ENCODE measurements at places on chromosomes 12 and 14.

GRCh38 chr12:45050751-45051571 is at the start of gene DBX2:
Gene DBX2 (minus strand): TSS chr12:45051099. CDS start chr12:45050927, 172 bp downstream.
- no peak for DNase-seq

GRCh38 chr12:67917811-67918210 is 71.4 kb upstream of the IFNG-AS1 start:
- no peak for DNase-seq

DNA sequence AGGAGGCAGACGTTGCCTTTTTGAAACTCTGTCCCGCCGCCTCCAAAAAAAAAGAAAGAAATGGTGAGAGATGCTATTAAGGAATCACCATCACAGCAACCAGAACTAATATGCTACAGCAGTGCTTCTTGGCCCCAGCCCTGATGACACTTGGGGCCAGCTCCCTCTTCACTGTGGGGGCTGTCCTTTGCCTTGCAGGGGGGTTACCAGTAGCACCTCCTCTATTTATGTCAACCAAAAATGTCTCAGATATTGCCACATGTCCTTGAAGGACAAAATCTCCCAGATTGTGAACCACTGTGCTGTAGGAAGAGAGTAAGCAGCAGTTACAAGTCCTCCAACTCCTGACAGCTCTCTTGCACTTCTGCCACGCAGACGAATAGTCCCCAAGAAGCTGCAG is 76.4 kb downstream of the LRRC74A start:
- DNase-seq = no peak

GRCh38 chr14:51999084-51999483 is 9.7 kb downstream of the RTRAF start:
- DNase-seq = no peak

- no peak for DNase-seq
These were observed 138.5 kb downstream of the SLC16A7 start for GRCh38 chr12:59734371-59734770.

DNA sequence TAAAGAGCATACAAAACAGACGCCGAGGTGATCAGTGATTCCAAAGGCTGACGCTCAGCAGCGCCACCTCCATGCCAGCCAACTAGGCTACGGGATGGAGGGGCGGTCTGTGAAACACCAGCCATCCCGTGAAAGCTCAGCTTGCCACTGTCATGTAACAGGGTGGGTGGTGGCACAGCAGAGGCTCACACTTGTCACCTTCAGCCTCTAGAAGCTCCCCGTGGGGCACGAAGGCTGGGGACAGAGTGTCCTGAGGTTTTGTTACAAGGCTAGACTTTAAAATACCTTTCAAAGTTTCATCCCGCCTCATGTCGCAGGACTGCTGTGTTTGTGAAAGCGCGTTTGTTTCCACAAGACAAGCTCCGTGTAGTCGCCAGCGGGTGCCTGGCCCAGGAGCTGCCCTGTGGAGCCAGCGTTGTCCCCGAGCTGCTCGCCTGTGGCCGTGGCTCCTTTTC is 20.7 kb downstream of the XRCC3 start:
- DNase-seq = no peak

DNA sequence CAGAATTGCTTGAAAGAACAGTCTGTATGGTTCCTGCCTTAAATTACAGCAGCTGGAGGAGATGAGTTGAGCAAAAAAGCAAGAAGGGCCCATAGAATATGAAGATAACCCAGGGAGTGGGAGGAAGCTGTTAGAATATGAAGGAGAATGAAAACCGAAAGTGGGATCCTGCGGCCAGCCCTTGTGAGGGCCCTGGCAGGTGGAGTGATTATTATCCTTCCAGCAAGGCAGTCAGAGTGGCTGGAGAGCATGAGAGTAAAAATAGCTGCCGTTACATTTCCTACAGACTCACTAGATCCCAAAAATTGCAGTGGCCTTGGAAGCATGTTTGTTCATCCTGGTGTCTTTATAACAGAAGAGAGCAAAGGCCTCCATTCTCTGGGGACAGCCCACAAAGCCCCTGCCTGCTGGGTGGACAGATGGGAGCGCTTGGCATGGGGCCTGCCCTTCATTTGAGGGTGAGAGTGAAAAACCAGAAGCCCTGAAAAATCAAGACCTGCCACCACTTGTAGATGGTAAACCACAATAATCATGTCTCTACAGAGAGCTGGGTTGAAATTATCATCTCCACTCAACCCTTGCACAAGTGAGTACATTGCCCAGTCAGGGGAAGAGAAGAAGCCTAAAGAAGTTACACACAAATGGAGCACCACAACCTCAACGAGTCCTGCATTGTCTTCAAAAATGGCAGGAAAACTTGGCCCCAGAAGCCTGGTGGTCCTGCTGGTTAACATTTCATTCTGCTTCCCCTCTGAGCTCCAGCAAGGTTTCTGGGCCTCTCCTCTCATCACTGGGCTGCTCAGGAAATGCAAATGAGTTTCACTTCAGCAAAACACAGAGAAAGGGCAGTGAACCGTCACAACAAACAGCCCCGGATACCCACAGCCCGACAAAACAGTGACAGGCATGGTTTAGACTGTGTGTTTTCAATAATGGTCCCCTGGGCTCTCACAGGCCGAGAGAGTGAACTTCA is 20.5 kb downstream of the ZDHHC22 start:
- no peak for DNase-seq

- DNase-seq = no peak
These were observed 10.7 kb upstream of the ATP2A2 start for GRCh38 chr12:110270125-110270962.

DNA sequence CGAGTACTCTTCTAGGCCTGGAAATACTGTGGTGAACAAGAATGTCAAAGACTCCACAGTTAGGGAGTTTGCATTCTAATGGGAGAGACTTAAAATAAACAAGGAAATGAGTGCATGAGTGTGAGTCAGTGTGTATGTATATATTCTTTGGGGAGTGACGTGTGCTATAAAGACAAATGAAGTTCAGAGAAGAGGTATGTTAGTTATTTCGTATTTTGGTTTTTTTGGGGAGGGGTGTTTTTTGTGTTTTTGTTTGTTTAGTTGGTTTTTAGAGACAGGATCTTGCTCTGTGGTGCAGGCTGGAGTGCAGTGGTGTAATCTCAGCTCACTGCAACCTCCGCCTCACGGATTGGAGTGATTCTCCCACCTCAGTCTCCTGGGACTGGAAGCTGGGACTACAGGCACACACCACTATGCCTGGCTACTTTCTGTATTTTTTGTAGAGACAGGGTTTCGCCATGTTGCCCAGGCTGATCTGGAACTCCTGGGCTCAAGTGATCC is 74.3 kb downstream of the SRGAP1 start:
- no peak for DNase-seq

- no peak for DNase-seq
These were observed 6.0 kb downstream of the BTG1 start for GRCh38 chr12:92139634-92140150.

DNA sequence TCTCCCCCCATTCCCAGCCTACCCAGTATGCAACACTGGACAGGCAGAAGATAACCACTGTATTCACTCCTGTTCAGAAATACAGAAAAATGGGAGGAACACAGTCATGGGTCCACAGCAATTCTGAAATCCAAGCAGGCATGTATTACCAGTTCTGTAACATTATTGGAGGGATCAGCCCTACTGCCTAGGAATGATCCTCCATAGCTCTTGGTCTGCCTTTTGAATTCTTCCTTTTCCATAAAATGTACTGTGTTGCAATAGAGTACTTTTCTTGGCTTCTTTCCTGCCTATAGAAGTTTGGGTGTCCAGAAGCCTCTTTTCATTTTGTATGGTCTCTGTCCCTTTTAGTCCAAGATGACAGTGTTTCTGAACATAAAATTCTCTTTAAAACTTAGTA is 46.5 kb downstream of the SPATS2 start:
- DNase-seq = no peak

DNA sequence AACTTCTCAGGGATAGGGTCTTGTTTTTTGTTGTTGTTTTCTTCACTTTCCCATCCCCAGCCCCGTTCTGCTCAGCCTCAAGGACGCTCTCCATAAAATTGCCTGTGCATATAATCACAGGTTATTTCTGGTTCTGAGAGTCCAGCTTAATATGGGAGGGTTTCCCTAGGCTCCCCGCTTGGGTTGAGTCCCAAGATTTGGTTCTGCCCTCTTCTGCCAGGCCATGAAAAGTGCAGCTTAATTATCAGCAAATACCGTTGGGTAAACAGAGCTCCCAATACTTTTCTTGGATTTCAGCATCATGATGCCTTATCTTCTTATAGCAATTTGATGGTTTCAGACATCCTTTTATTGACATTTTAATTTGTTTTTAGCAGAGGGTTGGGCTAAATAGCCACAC is 75.6 kb downstream of the GRIN2B start:
- no peak for DNase-seq

GRCh38 chr12:57367121-57367520 is 63.7 kb downstream of the R3HDM2 start:
- no peak for DNase-seq

DNA sequence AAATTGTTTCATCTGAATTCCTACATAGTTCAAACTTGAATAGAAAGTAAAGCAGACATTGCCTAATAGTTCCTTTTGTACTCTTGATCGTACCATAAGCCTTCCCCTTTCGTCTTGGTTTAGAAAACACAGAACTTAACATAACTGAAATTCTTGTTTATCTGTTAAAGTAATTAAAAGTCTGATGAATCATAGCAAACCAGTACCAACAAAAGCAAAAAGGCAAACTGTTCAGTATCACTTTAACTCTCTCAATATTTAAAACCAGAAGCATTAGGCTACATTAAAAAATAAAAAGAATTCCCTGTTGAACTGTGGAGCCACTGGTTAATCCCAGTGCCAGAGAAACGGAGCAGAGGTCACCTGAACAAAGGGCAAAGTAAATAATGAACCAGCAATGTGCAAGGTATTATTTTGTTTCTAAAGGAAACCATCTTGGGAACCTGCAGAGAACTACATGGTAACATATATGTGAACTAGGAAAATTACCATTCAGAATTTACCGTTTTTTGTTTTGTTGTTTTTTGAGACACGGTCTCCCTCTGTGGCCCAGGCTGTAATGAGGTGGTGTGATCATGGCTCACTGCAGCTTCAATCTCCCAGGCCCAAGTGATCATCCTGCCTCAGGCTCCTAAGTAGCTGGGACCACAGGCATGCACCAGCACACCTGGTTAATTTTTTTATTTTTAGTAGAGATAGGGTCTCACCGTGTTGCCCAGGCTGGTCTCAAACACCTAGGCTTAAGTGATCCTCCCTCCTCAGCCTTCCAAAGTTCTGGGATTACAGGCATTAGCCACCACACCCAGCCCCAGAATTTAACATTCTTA is 17.1 kb upstream of the HIGD1C start:
- DNase-seq = no peak

DNA sequence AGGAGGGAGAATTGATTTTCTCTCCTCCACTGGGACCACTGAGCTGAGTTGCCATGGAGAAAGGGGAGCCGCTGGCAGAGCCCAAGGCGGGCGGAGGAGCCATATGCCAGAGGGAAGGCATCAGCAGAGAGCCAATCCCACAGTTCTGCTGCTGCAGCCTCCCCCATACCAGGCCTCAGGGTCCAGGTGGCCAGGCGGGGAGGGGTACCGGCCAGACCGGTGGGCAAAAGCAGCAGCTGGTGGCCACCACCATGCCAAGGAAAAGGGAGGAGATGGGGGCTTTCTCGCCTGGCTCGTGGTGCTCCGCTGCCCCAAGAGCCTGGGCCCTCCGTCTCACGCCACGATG is 72.8 kb downstream of the PITPNM2 start:
- no peak for DNase-seq

GRCh38 chr12:52602552-52602951 is 1.3 kb upstream of the KRT72 start:
- DNase-seq = no peak

DNA sequence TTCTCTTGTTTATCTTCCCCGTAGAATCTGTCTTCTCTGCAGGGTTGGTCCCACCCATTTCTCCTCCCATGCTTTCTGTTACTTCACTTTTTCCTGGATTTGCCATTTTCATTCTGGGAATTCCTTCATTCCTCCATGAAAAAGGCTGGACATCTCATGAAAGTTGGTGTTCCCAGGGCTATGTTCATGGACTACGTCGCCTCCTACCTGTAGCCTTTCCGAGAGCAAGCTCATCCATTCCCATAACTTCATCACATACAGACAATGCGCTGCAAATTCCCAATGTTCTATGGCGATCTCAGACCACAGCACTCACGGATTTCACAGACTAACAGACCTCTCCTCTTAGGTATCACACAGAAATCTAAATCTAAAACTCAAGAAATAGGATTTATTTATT is 217.1 kb downstream of the EXOC5 start:
- DNase-seq = no peak

- no peak for DNase-seq
These were observed 8.2 kb upstream of the SERPINA11 start for GRCh38 chr14:94460631-94461416.

DNA sequence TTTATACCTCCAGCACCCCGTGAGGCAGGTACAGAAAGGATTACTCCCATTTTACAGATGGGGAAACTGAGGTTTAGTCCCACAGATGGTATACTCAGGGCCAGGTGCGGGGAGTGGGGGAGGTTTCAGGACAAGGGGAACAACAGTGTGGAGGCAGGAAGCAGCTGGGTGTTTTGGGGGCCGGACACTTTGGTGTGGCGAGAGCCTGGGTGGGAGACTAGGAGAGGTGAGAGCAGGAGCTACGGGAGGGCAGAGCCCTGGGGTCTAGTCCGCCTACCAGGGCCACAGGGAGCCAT is 61.7 kb downstream of the DIO3 start:
- no peak for DNase-seq

- no peak for DNase-seq
These were observed 4.7 kb downstream of the CHGA start for GRCh38 chr14:92927349-92928257.

DNA sequence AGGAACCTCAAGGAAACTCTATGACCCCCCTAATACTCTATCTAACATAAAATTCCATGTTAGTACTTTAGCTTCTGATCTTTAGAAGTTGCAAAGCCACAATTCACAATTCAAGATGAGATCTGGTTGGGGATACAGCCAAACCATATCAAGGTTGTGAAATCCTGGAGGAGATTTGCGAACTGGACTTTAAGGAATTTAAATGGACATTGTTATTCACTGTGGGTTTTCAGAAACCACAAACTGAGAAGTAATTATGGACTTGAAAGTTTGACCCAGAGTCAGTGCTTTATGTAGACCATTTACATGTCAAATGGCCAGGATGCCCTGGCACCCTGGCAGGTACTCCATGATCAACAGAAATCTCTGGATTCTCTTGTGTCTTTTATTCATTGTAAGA is 14.2 kb upstream of the CDKL1 start:
- DNase-seq = no peak

- DNase-seq = no peak
These were observed 14.0 kb downstream of the TAMALIN start for GRCh38 chr12:52020539-52021336.
